ENCODE measurements at places on chromosomes 7 and 10.

- DNase-seq, result no peak
These were observed 81.0 kb downstream of the TMEM270 start for GRCh38 chr7:73941836-73942551.

GRCh38 chr7:111339006-111339405 lies 223.3 kb downstream of the IMMP2L start:
- no peak for DNase-seq

- no peak for DNase-seq
These were observed 221.5 kb downstream of the ADAM12 start for GRCh38 chr10:126166797-126167196.

DNA sequence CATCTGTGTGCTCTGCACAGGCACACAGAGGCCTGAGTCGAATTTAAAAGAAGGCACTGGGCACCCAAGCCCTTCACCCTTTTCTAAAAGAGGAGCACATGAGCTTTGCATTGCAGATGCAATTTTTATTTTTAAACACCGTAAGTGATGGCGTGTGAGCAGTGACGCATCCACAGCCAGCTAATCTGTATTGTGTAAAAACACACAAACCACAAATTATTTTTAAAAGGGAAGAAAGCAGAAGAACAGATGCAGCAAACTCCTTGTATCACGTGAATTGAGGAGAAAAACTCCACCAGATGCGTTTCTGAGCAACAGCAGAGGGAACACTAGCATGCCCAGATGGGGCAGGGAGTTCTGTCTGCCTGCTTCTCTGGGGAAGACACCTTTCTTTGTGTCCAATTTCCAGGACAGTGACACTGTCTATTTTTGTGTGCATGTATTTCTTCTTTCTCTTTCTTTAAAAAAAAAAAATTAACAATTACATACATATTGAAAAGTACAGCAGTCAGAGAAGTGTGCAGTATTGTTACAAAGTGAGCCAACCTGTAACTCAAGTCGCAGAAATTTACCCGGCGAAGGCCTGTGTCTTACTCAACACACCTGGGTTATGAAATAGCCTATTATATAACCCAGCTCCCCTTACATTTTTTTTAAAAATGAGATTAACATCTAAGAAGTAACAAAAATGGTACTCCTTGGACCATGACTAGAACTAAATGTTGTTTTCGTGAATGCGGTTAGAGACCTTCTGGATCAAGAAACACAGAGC lies 39.2 kb downstream of the EEPD1 start:
- DNase-seq, result no peak

- no peak for DNase-seq
These were observed 18.1 kb upstream of the MACC1 start for GRCh38 chr7:20235288-20235687.

DNA sequence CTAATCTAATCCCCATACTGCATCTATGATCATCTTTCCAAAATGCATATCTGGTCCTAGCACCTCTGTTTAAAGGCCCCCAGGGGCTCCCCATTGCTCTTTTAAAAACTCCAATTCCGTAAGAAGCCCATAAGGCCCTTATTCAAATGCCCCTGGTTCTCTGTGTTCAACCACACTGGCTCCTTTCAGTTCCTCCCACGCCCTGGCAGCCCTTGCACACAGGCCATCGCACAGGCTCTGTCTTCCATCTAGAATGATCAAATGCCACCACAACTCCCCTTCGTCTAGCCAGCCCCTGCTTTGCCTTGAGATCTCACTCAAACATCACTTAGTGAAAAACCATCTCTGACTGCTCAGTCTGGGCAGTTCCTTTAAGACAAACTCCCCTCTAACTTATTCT lies 112.9 kb upstream of the LYZL2 start:
- DNase-seq, result no peak

DNA sequence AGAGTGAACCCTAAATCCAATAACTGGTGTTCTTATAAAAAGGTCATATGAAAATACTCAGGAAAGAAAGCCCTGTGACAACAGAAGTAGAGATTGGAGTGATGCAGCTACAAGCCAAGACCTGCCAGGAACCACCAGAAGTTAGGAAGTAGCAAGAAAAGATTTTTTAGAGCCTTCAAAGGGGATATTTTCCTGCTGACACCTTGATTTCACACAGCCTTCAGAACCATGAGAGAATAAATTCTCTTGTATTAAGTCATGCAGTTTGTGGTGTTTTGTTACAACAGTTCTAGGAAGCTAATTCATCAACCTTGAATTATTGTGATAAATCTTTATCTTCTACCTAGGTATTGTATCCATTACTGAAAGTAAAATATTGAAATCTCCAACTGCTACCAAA lies 81.0 kb downstream of the HYCC1 start:
- DNase-seq, result no peak

- no peak for DNase-seq
These were observed 15.4 kb upstream of the GRB10 start for GRCh38 chr7:50798126-50798525.

GRCh38 chr10:21057989-21058388 lies 160.9 kb upstream of the NEBL start:
- no peak for DNase-seq

- DNase-seq, result peak; percentile 53
These were observed 16.6 kb downstream of the ZNF862 start for GRCh38 chr7:149854611-149855360.

GRCh38 chr10:31644931-31645633 lies 283.5 kb downstream of the ARHGAP12 start:
- no peak for DNase-seq

DNA sequence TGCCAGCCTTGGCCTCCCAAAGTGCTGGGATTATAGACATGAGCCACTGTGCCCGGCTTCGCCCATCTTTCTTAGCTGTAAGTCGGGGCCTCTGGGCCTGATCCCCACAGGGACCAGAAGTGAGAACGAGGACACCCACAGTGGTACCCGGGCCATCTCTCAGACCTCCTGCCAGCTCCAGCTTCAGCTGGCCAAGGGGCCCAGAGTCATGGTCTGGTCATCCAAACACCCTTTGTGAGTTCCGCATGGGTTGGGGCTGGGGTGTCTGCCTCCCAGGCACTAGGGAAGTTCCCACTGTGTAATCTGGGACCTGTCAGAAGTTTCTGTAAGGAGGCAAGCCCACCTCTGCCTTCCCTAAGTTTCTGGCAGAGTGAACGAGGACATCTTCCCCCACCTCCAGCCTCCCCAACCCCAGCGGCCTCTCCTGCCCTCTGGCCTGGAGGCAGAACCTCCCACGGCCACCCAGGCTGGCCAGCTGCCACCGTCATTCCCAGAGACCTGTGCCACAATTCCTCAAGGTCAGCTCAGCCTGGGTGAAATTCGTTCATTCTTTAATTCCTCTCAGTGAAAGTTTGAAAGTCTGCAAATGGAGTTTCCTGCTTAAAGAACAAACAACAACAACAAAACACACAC lies 19.5 kb upstream of the FOXL3 start:
- DNase-seq, result no peak

DNA sequence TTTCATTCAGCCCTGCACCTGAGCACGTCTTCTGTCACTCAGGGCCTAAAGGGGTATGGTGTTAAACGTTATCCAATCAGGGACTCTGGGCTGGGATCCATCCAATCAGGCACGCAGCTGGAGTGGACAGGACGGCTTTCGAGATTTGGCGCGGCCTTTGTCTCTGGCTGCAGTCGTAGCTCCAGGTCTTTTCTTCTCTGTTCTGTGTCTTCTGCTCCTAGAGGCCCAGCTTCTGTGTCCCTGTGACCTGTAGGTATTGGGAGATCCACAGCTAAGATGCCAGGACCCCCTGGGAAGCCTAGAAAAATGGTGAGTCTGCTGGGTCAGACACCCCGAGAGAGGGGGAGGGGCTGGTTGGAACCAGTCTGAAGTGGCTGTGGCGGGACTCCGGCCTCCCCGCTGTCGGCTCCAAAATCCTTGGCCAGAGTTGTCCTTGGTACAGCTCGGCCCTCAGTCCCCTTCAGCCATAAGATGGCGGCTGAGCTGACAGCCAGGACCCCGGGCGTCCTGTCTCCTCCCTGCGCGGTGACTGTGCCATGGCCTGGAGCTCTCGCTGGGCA lies 11.7 kb upstream of the ZNF680 start:
- peak; percentile 99 for DNase-seq

DNA sequence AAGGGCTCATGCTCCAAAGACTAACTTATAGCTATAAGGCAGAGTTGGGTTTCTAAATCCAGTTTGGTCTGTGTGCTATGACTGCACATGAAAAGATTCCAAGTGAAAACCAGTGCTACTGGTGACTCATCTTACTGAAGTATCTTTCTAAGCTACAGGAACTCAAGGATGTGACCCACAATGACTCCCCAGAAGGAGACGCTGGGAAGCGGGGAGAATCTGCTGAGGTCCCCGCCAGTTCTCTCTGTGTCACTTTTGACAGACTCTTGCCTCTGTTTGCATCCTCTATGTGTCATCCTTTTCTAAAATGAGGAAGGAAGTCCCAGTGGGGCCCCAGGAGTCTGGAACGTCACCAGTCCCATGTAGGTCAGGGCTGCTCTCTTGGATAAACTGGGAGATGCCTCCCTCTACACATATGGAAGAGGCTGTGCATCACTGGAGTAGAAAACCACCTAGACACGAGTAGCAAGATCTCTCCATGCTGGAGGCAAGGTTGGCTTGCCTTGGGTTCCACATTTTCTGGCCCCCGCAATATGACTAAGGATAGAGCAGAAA lies 28.8 kb upstream of the GPR26 start:
- no peak for DNase-seq

GRCh38 chr7:121271916-121272315 lies 56.9 kb upstream of the WNT16 start:
- DNase-seq, result no peak

DNA sequence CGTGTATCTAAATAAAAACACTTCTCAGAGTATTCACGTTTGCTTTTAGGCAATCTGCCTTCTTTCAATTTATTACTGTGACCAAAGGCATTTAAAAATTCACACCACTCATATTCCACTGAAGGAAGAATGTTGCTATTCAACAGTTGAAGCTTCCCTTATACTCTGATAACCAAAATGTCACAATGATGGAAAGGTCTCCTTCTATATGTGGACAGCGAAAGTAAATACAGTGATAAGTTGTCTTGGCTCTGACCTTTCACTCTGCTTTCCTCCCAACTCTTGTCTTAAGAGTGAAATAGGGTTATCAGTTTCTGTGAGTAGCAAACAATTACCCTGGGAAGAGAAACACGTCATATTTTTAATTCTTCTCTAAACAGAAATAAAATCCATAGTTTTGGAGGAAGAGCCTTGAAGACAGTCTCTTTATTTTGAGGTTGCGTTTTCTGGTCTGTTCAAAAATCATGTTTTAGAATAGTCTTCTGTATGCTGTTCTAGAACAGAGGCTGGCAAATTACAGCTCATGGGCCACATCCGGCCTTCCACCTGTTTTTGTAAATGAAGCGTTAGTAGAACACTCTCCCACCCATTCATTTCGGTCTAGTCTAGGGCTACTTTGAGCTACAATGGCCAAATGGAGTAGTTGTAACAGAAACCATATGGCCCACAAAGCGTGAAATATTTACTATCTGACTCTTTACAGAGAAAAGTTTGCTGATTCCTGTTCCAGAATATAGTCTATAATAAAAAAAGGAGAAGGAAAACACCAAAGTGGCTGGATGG lies 41.3 kb downstream of the ETV1 start:
- no peak for DNase-seq
